ENCODE measurements at places on chromosomes 1 and 21.
A peak's percentile ranks its signal among the peaks of the same experiment; 100 is the strongest.

GRCh38 chr1:8510041-8510823, 192.3 kb downstream of the SLC45A1 start:
- peak; percentile 66 for DNase-seq

DNA sequence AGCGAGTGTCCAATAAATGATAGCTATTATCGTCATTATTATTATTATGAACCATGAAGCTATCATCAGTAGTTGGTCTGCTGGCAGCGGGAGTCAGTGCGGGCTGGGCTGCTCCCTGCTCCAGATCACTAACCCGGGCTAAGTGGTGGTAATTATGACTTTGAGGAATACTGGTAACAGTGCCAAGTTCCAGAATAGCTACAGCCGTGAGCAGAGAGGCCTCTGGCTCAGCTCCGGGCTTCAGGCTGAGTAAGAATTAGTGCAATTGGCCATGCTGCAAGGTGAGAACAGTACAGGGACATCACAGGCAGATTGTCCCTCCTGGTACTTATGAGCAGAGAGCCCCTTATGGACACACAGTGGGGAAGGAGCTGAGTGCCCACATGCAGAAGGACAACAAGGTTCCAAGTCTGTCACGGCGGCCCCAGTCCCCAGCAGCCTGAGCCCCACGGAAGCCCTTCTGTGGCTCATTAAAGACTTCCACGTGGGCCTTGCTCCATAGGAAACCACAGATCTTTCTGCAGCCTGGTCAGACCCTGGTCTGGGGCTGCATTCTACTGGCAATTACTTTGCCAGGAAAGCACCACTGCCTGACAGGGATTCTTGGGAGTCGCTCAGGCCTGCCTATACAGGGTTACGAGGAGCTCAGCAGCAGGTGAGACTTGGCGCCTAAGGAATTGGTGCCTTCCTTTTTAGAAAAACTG, 235.1 kb downstream of the RRAGC start:
- no peak for DNase-seq

DNA sequence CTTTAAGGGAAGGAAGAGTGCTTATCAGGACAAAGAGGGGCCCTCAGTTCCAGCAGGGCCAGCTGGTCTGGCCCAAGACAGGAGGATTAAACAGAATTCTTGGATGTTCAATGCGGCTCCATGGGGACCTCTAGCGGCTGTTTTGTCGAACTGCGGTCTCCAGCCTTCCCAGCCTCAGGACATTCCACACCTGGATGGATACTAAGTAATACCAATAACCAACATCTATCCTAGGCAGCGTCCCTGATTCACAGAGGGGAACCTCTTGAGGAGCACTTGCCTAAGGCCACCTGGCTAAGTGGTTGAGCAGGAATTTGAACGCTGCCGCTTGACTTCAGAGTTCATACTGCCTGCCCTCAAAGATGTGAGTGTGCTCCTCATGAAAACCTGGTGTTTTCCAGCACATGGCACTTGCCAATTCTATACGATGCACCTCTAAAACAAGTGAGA, 15.5 kb upstream of the CD247 start:
- peak; percentile 81 for DNase-seq

DNA sequence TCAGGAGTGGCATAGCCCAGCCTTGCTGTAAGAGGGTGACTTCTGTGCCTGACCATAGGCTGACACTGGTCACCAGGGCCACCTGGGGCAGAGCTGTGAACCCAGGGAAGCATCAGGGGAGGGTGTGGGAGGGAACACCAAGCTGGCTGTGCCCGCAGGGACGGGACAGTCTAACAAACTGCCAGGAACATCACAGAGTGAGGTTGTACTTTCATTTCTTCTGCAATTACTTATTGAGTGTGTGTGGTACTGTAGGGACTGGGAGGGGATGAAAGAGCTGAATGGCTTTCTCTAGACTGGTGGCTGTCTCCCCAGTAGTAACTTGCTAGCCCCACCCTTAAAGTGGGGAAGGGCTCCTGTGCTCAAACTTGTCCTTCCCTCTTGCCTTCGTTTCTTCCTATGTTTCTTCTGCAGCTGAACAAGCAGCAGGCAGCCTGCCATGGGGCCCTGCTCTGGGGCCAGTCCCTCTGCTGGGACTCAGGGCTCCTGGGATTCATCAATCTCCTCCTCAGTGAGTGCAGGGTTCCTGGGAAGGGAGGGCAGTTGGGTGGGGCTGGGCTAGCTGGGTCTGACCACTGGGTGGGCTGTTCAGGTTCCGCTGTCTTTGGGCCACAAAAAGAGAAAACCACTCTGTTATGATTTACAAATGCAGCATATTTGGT, 39.7 kb upstream of the ETV3 start:
- DNase-seq: no peak

DNA sequence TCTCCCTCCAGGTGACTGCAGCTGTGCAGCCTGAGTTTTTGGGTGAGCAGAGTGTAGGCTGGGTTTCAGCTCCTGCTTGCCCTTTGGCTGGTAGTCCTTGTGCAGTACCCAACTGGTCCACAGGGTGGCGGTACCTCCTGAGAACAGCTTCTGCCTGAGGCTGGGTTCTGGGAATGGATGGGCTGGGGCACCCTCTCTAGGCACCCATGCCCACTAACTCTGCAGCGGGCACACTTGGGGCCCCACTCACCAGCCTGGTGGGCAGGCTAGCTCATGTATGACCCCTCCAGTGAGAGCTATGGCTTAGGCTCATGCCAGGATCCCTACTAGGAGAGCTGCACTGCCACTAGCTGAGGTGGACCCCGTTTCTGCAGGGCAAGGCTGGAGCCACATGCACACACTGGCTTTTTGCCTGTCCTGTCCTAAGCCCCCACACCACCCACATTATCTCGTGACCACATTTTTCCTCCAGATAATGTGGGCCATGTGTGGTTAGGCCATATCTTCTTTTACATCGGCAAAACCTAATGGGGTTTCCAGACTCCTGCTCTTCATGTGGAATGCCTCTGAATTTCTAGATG, 15.5 kb upstream of the GSTM4 start:
- DNase-seq: peak; percentile 72

GRCh38 chr1:204846546-204846945, 24.1 kb upstream of the NFASC start:
- no peak for DNase-seq

DNA sequence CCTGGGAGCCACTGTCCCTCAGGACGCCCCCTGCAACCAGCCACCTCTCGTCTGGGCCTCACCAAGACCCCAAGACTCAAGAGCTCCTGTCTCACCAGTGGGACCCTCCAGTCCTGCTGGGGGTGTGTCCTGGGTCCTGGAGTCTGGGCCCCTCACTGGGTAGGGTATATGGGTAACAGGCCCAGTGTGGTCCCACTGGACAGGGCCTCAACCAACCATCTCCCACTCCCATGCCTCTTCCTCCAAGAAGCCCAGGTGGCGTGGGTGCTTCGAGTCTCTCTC, 725 bp upstream of the VWA1 start:
- no peak for DNase-seq

GRCh38 chr21:45988366-45989347, 7.1 kb downstream of the COL6A1 start:
- DNase-seq: no peak

DNA sequence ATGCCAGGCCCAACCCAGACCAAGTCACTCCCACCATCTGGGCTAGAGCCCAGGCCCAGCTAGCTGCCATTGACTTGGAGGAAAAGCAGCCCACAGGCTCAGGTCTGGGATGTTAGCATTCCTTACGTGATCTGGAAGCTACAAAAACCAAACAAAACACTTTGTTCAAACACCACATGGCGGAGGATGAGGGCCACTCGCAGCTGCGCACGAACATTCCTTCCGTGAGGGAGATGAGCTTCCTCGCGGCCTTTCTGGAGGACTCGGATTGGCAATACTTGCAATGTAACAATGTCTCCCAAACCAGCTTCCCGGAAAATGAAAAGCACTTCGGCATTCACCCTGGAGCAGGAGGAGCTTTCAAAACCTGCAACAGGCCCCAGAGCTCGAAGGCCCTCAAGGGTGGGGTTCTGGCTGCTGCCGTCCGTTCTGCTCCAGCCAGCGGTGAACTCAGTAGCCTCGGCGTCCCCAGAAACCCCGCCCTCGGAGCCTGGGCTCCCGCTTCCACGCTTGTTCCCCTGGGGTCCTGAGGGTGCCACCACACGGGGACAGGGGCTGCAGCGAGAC, 40.5 kb downstream of the COL6A1 start:
- DNase-seq: no peak

GRCh38 chr1:162366671-162367070, 10.0 kb downstream of the SPATA46 start:
- no peak for DNase-seq

DNA sequence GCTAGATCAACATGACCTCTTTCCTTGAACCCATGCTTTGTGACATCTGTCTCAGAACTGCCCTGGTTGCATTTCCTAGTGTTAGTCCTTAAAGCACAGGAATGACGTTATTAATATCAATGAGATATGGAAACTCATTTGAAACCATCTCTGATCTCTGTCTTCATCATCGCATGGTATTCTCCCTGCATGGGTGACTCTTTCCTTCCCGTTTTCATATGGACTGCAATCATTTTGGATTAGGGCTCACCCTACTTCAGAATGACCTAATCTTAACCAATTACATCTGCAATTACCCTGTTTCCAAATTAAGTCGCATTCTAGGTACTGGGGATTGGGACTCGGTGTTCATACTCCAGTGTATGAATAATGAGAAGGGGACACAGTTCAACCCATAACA, 41.7 kb upstream of the DISC1 start:
- no peak for DNase-seq

- DNase-seq: no peak
Observed at GRCh38 chr1:208084764-208085163, 159.4 kb downstream of the PLXNA2 start.

DNA sequence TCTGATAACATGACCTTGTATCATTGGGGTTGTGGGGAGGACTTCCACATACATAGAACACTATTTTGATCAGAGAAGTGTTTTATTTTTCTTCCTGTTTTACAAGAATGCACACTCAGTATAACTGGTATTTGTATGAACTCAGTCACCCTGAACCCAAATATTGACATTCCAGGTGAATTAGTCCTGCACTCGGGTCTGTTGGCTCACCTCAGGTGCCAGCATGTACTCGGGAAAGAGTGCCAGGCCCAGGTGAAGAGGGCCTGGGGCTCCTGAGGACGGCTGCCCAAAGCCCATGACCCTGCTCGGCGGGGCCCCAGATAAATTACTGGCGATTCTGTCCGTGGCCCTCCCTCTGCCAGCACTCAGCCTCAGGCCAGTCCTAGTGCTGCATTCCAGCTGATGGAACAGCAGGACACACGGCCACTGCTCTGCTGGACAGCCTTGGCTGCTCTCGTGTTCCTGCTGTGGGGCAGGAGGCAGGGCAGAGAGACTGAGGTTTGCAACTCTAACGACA, 75.4 kb upstream of the TMPRSS2 start:
- DNase-seq: no peak

GRCh38 chr1:81023187-81023724, 777.5 kb upstream of the ADGRL2 start:
- DNase-seq: no peak

- no peak for DNase-seq
Observed at GRCh38 chr1:40316595-40317393, at the start of gene COL9A2. Gene COL9A2, minus strand, starts transcription at chr1:40317286. Its CDS starts 89 bp downstream, at chr1:40317197.

GRCh38 chr1:109621379-109622136, 1.9 kb downstream of the AMPD2 start:
- DNase-seq: peak; percentile 60

DNA sequence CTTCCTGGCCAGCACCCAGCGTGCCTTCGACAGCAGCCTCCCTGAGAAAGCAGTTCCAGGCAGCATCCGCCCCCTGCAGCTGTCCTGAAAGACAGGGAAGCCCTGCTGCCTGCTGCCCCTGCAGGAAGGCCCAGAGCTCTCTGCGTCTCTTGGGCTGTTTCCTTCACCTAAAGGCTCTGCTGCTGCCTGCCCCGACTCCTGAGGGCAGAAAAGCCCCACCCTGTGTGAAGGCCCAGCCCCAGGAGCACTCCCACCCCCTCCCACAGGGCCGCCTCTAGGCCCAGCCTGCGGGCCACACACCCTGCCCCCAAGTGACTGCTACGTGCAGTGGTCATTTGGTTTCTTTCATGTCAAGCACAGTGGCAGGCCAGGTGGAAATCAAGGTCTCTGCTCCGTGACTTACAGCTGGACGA, 12.4 kb downstream of the RIPK4 start:
- DNase-seq: no peak

DNA sequence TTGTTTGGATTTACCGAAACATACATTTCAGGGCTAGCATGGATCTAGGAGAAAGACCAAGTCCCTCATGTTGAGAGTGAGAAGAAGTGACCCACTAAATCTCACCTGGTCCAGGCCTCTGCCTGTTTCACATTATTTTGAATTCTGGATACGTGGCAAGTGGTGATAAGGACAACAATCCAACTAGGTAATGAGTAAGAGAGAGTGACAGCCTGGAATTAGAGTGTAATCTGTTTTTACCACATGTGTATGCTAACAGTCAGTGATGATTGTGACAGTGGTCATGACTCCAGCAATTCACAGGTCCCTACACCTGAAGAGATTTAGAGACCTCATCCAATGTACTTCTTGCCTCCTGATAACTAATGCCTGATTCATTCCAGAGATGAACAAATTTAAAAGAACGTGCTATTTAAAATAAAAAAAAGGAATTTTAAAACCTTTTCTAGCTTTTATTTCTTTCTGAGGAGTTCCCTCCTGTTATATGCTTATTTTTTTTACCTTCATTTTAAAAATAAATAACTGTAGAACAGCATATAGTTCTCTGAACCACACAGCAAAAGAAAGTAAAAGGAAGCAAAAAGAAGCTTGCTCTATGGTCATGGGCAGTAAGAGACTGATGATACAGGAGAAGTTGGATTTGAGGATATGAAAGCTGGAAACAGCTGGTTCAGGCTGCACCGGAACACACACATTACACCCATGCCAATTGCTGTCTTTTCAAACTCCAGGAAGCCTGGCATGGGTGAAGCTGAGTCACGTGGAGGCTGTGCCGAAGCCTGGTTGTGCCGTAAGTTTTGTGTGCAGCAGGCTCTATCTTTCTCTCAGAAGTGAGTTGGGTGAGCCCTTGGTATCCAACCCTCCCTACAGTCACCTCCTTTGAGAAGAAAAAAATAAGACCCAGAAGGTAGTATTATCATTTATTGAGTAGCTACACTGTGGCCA, 14.7 kb downstream of the C1orf116 start:
- no peak for DNase-seq

DNA sequence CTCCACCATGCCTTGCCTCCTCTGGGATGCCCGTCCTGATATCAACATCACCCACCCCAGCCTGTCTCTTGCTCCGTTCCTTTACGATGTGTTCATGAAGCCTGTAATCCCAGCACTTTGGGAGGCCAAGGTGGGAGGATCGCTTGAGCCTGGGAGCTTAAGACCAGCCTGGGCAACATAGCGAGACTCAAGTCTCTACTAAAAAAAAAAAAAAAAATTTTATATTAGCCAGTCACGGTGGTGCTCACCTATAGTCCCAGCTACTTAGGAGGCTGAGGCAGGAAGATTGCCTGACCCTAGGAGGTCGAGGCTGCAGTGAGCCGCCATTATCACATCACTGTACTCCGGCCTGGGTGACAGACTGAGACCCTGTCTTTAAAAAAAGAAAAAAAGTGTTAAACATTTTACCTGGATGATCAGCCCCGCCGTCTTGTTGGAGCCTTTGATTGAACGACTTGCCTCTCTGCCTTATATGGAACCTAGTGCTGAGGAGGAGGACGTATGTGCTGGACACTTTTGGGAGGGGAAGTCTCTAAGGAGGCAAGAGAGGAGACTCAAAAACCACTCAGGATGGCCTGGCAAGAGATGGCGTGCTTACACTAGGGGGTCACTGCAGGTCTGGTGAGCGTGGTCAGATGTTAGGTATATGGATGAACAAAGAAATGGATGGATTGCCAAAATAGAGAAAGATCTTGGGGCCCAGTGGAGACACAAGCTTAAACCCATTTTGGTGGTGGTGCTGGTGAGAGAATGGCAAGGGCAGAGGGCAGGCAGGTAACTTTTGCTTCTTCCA, 80.5 kb upstream of the IFFO2 start:
- no peak for DNase-seq

Data from hepatic stellate cell (primary cell).